Pancreas (tissue), 10 donors: ENCODE measurements at places on chromosomes 3 and 15.

GRCh38 chr15:85500060-85500708 lies 119.8 kb downstream of the AKAP13 start:
- no peak overlapping the region for H3K4me3 ChIP-seq
- H3K36me3 ChIP-seq = no peaks in the 10 kb centered on the region
- no peaks in the 10 kb centered on the region for H3K27me3 ChIP-seq

DNA sequence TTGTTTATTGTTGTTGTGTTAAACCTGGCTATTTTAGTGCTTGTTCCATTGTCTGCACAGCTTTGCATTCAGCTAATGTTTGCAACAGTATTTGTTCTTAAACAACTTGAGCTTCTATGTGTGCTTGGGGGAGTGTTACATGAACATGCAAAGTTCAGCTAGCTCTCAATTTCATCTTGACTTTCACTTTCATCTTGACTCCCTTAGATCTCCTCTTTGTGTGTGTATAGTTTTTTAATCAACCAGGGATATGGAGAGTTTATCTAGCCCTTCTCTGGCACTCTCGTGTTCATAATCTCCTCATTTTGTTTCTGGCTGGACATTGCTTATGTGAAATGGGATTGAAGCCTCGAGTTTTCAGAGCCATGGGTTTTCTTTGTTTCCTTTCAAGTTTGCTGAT lies 212.4 kb upstream of the ZBTB20 start:
- no peak overlapping the region for H3K27ac ChIP-seq
- no peaks in the 10 kb centered on the region for H3K4me1 ChIP-seq
- H3K36me3 ChIP-seq = no peaks in the 10 kb centered on the region

- H3K4me1 ChIP-seq = no peaks in the 10 kb centered on the region
- DNase-seq = no peak
- H3K4me3 ChIP-seq = no peak overlapping the region
- H3K27me3 ChIP-seq = no peaks in the 10 kb centered on the region
Measured at GRCh38 chr3:149609595-149609994, 48.2 kb downstream of the WWTR1 start.

DNA sequence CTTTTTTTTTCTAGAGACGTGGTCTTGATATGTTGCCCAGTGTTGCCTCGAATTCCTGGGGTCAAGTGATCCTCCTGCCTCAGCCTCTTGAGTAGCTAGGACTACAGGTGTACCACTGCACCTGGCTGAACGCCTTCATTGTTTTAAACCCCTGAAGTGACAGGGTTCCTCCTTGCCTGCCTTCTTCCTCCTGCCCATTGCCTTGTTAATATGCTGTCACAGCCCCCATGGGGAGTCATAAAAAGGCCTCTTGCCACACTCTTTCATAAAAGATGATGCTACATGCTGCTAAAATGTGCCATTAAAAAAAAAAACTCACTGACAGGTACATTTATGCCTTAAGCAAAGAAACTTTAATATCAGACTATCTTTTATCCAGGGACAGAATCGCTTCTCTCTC lies 116.8 kb upstream of the SKOR1 start:
- H3K36me3 ChIP-seq = no peaks in the 10 kb centered on the region
- H3K27ac ChIP-seq = no peak overlapping the region
- H3K4me1 ChIP-seq = no peaks in the 10 kb centered on the region
- no peaks in the 10 kb centered on the region for H3K27me3 ChIP-seq

DNA sequence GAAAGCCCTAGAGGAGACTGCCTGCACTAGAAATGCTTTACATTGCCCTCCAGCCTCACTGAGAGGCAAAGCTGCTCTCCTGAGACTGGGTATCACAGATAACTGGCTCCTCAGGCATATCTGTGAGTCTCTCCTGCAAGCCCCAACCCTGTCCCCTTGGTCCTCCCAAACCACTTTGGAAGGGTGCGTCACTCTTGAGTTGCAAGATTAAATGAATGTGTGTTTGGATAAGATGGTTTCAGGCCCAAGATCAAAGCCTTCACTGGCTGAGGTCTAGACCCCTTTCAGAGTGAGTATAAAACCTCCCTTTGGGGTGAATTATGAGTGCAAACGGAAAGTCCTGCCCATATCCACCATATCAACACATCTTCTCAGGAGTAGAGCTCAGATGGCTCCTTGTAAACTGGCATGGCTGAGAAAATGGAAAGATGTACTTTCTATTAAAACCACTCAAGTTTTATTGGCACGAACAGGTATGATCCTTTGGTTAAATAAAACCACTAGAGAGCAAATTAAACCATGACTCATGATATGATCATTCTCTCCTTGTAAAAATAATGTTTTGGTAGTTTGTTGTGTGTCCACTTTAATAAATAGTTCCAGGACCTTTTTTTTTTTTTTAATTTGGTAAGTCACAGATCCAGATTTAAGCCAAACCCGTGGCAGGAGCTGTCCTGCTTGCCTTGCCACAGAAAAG lies 164.0 kb downstream of the CHST2 start:
- no peaks in the 10 kb centered on the region for H3K36me3 ChIP-seq
- H3K4me3 ChIP-seq = no peak overlapping the region
- H3K27ac ChIP-seq = no peak overlapping the region

DNA sequence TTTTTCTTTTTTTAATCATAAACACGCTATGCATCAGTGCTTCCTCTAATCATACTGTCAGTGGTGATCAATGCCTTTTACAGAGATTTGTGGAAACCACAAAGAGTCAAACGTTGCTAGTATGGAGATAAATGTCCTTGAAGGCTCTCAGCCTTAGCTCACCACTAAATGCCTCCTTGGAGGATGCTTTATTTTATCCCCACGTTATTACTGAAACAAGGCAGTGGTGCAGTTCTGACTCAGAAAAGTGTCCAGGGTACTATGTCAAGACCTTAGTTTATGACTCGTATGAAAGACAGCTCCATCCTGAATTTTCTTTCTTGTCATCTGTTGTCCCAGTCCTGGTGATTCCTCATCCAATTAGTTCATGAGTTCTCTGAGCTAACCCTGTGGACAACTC lies 1146.7 kb downstream of the IGSF11 start:
- H3K27me3 ChIP-seq = no peaks in the 10 kb centered on the region
- no peaks in the 10 kb centered on the region for H3K36me3 ChIP-seq

DNA sequence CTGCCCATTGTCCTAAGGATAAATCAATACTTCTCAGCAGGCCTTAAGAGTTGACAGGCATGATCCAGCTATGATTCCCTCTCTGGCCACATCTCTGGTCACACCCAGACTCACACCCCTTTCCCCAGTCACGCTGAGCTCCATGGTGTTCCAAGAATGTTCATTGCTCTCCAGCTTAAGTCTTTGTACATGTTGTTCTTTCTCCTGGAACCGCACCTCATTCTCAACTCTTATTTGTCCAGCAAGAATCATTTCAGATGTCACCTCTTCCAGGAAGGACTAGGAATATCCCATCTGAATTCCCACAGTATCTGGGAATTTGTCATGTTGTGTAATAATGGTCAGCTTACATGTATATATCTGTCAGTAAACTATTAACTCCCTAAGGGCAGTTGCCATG lies 118.3 kb upstream of the GALNT15 start:
- H3K4me1 ChIP-seq = no peaks in the 10 kb centered on the region
- H3K4me3 ChIP-seq = no peak overlapping the region

DNA sequence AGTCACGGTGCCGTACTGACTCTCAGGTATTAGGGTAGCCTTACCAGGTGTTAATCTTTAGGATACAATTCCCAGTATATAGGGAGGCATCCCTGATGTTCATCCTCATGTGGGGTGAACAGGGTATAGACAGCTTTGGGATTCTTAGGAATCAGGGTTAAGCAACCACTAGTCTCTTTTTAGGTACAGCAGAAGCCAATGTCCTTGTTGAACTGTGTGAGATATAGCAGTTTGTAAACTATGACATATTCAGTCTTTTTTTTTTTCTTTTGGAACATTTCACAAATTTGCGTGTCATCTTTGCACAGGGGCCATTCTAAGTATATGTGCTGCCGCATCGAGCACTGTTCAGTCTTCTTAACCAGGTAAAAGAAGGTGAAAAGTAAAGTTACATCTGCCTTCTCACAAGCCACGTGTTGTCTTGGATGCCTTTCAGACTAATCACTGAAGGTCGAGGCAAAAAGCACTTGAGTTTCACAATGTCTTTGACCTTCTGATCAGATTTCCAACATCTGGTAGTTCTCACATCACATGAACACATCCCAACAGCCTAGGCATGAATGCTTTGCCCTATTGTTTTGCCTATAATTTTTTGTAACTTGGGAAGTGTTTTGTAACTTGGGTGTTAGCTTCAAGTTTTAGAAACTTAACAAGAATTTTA lies 17.2 kb downstream of the TSEN2 start:
- no peaks in the 10 kb centered on the region for H3K27me3 ChIP-seq
- peaks cover 4% of the 10 kb centered on the region for H3K36me3 ChIP-seq
- no peaks in the 10 kb centered on the region for H3K4me1 ChIP-seq
- no peak for DNase-seq
- H3K27ac ChIP-seq = no peak overlapping the region

DNA sequence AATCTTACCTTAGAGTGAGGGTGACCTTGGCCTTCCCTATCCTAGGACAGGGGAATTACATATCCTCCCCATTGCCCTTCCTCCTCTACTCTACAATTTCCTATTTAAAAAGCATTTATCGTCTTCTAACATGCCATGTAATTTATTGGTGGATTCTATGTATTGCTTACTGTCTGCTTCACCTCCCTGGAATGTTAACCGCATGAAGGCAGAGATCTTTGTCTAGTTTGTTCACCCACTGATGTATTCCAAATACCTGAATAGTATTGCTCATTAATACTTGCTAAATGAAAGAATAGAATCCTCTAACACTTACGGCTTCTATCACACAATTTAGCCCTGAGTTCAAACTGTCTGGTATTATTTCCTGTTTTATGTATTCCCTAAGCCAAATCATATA lies 68.6 kb downstream of the PPARG start:
- no peak for DNase-seq
- no peaks in the 10 kb centered on the region for H3K4me1 ChIP-seq
- H3K36me3 ChIP-seq = no peaks in the 10 kb centered on the region
- H3K4me3 ChIP-seq = no peak overlapping the region
- H3K27me3 ChIP-seq = no peaks in the 10 kb centered on the region

- H3K27me3 ChIP-seq = no peaks in the 10 kb centered on the region
- no peak overlapping the region for H3K27ac ChIP-seq
- no peak for DNase-seq
Measured at GRCh38 chr3:189202583-189202982, 30.8 kb downstream of the TPRG1 start.
